ENCODE measurements at places on chromosomes 1 and 21.

- DNase-seq = no peak
Measured at GRCh38 chr1:117658676-117659075, 52.8 kb downstream of the TENT5C start.

DNA sequence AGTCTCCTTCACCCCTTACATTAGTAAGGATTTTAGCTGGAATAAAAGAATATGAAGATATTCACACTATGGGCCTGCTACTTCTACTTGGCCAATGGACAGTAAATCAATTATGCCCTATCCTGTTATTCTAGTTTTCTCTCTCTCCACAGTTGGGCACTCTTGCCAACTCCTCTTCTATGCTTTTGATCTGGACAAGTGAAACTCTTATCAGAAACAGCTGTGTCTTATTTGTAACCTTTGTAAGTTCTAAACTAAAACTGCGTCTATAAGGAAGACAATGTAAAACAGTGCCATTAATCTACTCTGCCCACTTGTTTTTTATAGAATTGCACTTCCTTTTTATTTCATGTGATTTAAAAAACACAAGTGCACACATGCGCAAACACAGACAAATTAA, 244.0 kb upstream of the DMRTA2 start:
- peak; percentile 89 for DNase-seq

DNA sequence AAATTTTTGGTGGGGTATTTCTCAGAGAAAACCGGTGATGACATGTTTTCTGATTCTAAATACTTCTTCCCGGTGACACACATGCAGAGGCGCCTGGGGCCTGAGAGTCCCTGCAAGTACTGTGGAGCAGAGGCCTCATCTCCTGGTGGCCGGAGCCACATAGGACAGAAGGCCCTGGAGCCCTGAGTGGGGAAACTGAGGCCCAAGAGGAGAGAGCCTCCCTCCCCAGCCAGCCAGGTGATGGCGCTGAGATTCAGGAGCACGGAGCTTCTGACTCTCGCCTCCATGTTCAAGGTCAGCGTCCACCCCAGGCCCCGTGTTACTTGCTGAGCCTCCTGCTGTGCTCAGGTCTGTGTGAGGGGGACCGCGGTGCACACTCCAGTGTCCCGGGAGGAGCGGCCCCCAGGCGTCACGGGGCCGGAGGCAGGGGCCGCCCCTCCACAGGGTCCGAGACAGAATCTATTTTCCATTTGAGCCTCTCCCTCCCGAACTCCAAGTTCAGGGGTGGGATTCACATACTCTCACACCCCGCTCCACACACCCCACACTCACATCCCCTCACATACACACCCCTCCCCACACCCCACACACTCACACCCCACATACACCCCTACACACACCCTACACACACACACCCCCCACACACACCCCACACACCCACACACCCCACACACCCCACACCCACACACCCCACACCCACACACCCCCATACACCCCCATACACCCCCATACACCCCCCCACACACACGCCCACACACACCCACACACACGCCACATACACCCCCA, 43.8 kb downstream of the SLX9 start:
- no peak for DNase-seq

DNA sequence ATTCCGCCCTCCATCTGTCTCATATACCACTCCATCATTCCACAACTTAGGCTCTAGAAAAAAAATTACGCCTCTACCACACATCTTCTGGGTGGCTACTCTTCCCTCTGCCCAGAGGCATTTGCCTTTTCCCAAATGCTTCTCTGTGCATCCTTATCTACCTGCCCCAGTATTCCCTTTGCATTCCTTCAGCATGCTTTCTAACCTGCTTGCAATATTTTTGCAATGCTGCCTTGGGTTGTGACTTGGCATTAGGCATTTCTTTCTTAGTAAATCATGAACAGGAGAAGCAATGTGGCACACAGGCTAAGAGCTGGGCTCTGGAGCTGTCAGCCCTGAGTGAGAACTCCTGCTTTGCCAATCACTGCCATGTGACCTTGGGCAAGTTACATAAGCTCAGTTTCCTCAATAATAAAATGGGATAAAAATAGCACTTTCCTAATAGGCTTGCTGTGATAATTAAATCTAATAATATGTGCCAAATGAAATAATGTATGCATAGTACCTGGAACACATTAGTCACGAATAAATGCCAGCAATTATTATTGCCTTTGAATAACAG, 276.0 kb downstream of the ASTN1 start:
- DNase-seq = no peak

DNA sequence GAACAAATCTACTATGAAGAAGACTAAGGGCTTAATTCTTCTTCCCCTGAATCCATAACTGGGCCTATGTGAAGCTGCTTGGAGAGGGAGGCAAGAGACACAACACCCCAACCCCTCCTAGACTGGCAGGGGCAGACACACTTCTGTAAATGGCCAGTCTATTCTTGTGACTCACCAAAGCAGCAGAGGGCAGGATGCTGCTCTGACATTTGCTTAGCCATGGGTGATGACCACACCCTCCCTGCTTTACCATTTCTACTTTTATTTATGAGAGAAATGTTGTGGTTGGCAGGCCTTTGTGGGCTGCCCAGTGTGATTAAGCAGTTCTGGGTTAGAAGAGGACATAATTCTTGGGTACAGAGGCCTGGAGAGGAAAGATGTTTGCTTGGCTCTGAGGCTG, 189.8 kb upstream of the DPYD start:
- no peak for DNase-seq

DNA sequence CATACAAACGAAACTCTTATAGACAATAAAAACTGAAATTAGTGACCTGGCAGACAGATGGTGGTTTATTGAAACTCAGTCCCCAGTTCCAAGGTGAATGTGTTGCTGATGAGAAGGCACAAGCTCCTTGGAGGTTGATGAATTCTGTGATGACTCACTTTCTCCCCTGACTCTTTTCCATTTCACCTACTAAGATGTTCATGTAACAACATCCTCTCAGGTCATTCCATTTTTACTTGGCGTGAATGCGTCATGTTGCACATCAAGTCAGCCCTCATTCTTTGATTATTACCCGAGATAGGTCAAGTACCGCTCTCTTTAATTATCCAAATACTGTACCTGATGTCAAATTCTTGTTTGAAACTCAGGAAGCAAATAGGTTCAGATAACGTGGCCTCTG, 10.1 kb upstream of the IL10RB start:
- DNase-seq = no peak

- no peak for DNase-seq
Measured at GRCh38 chr1:109976762-109977161, 7.8 kb upstream of the AHCYL1 start.

DNA sequence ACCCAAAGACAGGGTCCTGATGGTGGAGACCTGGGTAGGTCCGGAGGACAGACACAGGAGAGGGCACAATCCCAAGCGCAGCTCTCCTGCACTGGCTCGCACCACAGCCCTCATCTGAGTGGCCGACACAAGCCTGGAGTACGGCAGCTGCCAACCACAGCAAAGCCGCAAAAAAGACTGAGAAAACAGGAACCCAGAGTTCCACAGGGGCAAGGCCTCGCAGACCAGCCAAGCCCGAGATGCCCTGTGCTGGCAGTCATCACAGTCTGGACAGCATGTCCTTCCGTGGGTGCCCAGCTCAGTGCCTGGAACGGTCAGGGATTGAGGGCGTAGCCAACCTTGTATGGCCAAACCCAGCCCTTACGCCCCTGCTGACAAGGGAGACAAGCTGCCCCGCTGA, 11.4 kb downstream of the ZBTB48 start:
- DNase-seq = peak; percentile 10

- DNase-seq = peak; percentile 17
Measured at GRCh38 chr1:41661428-41662060, 177.1 kb upstream of the EDN2 start.

GRCh38 chr1:38133304-38133703, 86.7 kb upstream of the POU3F1 start:
- no peak for DNase-seq

DNA sequence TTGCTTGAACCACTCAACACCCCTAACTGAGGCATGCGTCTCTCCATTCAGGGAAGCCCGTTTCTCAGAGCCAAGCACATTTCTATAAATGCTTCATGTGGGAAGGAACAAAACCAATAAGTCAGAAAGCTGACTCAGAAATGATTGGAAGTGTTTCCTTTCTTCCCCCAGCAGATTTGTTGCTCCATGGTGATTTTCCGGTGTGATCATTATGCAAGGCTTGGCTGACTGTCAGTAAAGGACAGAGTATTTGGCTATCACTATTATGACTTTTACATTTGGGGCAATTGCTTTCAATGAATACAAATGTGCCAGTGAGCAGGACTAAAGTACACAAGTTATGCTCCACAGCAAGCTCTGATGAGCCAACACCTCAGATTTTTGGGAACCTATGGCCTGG, 53.3 kb upstream of the ZC3H11B start:
- no peak for DNase-seq

DNA sequence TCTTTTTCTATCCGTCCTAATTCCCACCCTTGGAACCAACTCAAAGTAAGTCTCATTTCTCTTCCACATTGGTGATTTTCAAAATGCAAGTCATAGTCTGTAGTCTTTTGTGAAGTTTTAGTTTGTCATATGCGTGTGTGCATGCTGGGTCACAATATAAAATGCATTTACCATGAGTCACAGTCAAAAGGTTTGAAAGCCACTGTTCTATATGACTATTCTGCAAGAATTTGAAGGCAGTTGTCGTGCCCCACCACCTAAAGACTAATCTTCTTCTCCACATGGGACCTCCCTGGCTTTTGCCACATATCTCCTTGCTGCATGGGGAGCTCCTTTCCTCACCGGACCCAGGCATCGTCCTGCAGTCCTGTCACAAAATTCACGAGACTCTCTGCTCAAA, 1.6 kb downstream of the STPG1 start:
- DNase-seq = no peak

GRCh38 chr1:157575744-157576143, 22.1 kb downstream of the FCRL4 start:
- no peak for DNase-seq

DNA sequence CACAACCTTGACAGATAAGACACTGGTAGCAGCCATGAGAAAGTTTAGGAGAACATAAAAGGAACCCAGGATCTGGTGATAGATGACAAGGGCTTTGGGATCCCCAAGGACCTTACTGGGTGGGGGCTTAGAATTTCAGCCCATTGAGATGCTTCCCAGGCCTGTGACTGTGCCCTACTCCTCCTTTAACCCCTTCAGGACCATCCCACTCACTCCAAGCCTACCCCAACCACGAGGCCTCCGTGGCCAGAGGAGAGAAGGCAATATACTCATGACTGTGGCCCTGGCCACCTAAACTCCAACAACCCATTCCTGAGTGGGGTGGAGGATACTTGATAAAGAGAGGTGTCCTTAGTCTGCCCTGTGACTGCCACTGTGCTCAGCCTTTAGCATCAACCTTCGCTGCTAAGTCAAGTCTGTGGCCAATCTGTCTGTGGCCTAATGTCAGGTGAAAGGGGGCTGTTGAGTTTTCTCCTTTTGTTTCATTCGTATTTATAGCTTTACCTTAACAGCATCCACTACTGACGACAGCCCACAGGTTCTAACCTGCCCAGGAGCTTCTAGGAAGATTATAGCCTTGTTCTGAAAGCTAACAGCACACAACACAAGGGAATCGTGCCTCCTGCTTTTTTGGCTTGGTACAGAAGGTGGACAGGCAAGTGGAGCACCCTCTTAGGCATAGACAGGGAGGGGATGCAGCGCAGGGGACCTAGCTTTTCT, 16.9 kb upstream of the BCAR3 start:
- DNase-seq = no peak

- DNase-seq = no peak
Measured at GRCh38 chr1:26277261-26277661, 2.6 kb upstream of the SH3BGRL3 start.

DNA sequence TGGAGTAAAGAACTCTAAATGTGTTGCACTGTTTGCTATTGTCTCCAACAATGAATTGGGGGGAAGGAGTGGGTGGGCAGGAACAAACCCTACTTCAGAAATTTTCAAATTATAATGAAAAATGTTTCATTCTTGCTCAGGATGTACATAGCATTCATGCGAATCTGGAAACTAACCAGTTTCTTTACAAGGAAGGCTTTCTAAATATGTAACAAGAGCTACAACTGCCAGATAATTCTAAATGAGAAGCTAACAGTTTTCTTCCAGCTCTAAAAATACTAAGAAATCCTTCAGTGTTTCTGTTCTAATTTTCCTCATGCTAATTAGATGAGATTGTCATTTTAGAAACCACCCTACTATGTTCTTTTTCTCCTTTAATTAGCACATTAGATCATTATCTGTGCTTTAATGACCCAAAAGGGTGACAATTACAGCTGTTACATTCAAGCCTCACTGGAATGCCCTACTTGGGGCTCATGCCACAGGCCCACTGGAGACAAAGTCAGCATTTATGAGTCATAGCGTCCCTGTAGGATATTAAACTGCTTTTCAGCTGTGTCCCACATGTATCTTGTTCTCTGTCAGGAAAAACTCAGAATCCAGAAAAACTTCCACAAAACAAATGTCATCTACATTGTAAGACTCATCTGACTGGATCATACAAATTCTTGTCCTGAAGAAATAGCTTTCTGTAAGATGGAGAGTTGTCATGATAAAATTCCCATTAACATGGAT, 804.6 kb upstream of the CXADR start:
- peak; percentile 7 for DNase-seq

- DNase-seq = no peak
Measured at GRCh38 chr1:168766568-168766967, 37.6 kb upstream of the DPT start.

- DNase-seq = no peak
Measured at GRCh38 chr1:30166174-30166573, 557.2 kb downstream of the MATN1 start.

- peak; percentile 91 for DNase-seq
Measured at GRCh38 chr1:46689356-46689755, 17.7 kb downstream of the TEX38 start.

DNA sequence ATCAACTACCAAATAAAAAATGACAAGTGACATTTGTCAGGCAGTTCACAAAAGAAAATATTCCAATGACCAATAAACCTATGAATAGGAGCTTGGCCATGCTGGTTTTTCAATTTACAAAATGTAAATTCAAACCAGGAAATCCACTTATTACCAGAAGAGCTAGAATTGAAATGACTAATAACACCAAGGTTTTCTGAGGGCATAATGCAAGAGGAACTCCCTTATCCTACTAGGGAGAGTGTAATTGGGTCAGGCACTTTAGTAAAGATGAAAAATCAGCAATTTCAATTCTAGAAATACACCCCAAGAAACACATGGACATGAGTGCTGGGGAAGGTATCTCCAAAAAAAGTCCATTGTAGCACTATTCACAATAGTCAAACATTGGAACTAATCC, 16.7 kb upstream of the TIAM1 start:
- no peak for DNase-seq

- DNase-seq = no peak
Measured at GRCh38 chr1:12173631-12174121, 6.9 kb downstream of the TNFRSF1B start.

GRCh38 chr1:22846458-22846857, 126.2 kb downstream of the LACTBL1 start:
- DNase-seq = no peak

- no peak for DNase-seq
Measured at GRCh38 chr1:200099040-200099439, 71.5 kb downstream of the NR5A2 start.

GRCh38 chr1:178345807-178346206, 151.0 kb downstream of the CLEC20A start:
- no peak for DNase-seq

Measured in endothelial cell of umbilical vein (primary cell).